ENCODE measurements at places on chromosomes 2 and 18.

DNA sequence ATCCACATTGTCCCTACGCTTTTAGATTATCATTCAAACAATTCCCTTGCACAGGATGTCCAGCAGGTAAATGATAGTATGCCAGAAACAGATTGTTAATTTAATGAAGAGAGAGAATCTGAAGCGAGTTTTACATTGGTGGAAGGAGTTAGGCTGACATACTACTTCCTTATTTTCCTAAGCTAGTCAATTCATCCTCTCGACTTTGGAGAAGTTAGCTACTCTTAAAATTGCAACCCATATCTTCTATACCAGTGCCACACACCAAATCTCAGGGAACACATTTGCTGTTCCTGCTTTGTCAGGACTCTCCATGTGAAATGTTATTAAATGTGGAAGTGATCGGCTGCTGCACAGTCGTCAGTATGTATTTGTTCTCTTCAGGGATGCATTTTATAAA is 249.2 kb downstream of the NAPG start:
- no peak for DNase-seq

GRCh38 chr2:128531856-128532255 is 213.2 kb upstream of the HS6ST1 start:
- no peak for DNase-seq

- peak; percentile 47 for DNase-seq
Observed at GRCh38 chr2:45171136-45171501, 161.9 kb upstream of the SIX2 start.

DNA sequence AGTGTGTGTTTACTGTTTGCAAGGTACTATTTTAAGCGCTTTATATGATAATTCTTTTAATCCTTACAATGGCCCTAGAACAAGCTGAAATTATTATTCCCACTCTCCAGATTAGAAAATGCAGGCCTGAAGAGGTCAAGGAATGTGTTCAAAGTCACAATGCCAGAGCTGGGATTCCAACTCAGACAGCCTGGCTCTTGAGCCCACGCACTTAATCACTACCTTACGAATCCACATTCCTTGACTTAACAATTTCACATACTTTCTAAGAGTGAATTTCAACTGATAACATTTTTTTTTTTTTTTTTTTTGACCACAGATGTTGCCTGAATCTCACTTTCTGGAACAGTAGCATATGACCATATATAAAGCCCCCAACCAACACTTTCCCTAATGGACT is 400.3 kb downstream of the NCKAP5 start:
- no peak for DNase-seq

- no peak for DNase-seq
Observed at GRCh38 chr2:14654835-14655282, 22.3 kb downstream of the LRATD1 start.

DNA sequence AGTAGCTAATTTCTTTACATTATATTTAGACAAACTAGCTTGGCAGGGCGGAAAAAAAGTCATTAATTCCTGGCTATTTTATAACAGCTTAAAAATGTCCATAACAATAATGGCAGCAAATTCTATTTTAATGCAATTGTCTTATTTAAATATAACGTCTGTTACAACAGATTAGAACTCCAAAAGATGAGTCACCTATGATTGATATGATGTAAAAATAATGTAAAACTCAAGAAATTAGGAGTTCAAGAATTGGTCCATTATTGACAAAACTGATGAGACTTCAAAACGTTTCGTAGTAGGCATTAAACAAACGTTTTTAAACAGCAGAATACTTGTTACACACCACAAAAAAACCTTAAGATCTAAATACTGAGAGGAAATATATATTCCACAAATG is 2.7 kb downstream of the XPO1 start:
- no peak for DNase-seq

- DNase-seq, result no peak
Observed at GRCh38 chr2:85718009-85718391, 23.8 kb downstream of the GNLY start.

GRCh38 chr2:66301022-66301766 is 133.7 kb upstream of the MEIS1 start:
- DNase-seq, result no peak

DNA sequence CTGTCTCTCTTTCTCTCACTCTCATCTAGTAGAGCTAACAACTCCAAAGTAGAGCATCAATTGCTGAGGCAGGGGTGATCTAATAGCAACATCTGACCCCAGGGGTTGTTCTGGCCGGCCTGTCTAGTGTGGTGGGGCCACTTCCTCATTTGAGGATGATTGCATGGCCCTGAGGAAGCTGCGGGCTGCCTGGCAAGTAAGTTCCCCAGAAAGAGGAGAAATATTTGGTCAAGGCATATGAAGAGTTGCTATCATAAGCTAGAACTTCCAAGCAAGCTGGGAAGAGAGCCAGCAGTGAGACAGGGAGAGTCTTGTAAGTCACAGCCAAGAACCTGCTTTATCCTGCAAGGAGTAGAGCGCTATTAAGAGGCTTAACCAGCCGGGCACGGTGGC is 50.8 kb upstream of the TMEM87B start:
- DNase-seq, result no peak

DNA sequence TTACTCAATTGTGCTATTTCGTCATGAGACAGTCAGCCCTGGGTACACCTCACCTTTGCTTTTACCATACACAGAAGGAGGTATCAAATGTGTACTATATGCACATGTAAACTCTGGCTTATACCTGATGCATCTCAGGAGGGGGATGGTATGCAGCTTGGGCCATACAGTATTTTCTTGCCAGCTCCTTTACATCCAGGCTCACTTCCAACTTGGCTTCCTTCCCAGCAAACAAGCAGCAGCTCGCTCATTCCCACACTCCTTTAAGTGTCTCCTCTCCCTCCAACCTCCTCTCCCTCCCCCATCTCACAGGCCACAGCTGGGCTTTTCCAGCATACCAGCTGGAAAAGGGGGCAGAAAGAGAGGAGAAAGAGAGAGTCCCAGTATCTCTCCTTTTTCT is 9.6 kb downstream of the MARCHF4 start:
- DNase-seq, result no peak

GRCh38 chr2:175523001-175523400 is 341.5 kb upstream of the ATP5MC3 start:
- DNase-seq, result no peak

DNA sequence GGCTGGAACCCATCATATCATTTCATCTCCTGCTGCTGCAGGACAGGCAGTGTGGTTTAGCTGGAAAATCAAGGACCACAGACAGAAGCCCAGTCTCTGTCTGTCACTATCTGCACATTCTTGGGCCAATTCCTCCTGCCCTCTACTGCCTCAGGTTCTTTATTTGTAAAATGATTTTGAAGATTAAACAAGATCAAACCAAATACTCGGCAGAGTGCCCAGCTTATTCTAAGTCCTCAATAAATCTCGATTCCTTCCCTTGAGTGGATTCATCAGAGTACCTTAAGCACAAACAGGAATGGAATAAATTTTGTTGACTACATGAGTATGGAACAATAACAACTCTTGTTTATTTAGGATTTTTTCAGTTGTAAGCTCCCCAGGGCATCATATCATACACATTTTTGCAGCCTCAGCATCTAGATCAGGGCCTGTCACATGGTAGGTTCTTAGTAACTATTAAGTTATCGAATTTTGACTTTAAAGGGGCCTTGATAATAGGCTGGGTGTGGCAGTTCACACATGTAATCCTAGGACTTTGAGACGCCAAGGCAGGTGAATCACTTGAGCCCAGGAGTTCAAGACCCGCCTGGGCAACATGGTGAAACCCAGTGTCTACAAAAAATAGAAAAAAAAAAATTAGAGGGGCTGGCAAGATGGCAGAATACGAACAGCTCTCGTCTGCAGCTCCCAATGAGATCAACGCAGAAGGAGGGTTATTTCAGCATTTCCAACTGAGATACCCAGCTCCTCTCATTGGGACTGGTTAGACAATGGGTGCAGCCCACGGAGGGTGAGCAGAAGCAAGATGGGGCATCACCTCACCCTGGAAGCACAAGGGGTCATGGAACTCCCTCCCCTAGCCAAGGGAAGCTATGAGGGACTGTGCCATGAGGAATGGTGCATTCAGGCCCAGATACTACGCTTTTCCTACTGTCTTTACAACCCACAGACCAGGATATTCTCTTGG is 11.1 kb downstream of the RHOB start:
- DNase-seq, result no peak

DNA sequence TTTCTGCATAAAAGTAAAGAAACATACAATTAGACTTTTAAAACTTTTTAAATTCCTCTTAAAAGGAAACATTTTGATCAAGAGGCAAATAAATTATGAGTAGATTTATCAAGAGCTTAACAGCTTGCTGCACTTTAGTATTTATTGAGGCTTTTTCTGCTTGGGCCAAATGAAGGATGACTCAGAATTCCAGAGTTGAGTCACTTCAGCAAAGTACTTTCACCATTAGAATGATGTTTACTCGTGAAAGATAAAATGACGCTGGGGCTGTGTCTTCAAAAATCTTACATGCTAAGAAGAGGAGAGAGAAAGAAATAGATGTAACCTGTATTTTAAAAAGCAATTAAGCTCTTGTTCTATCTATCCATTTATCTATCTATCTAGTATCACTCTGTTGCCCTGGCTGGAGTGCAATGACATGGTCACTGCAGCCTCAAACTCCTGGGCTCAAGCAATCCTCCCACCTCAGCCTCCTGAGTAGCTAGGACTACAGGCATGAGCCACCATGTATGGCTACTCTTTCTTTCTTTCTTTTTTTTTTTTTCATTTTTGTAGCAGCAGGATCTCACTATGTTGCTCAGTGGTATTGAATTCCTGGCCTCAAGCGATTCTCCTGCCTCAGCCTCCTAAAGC is 75.3 kb upstream of the RIOK3 start:
- DNase-seq, result no peak

GRCh38 chr2:50066873-50067272 is 912.6 kb upstream of the FSHR start:
- DNase-seq, result no peak

- DNase-seq, result no peak
Observed at GRCh38 chr18:57461652-57462269, 26.6 kb downstream of the ONECUT2 start.

- DNase-seq, result no peak
Observed at GRCh38 chr2:148533685-148534084, 110.9 kb upstream of the EPC2 start.

DNA sequence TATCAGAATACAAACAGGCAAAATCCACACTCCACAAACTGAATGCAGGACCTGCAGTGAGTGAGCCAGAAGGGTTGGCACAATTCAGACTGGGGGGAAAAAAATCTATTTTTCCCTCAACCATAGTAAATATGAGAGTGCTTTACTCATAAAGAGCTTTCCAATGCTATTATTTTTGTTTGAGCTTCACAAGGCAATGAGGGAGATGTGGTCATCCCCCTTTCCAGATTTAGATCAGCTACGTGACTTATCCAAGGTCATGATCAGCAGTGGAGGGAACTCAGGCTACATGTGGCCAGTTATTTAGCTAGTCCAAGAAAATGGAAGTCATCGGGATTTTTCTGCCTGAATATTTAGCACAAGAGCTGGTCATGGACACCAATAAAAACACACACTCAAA is 120.4 kb upstream of the KLF7 start:
- no peak for DNase-seq

GRCh38 chr2:234292205-234292961 is 204.5 kb downstream of the ARL4C start:
- no peak for DNase-seq

GRCh38 chr2:216881411-216881810 is 21.5 kb upstream of the TNP1 start:
- DNase-seq, result no peak

DNA sequence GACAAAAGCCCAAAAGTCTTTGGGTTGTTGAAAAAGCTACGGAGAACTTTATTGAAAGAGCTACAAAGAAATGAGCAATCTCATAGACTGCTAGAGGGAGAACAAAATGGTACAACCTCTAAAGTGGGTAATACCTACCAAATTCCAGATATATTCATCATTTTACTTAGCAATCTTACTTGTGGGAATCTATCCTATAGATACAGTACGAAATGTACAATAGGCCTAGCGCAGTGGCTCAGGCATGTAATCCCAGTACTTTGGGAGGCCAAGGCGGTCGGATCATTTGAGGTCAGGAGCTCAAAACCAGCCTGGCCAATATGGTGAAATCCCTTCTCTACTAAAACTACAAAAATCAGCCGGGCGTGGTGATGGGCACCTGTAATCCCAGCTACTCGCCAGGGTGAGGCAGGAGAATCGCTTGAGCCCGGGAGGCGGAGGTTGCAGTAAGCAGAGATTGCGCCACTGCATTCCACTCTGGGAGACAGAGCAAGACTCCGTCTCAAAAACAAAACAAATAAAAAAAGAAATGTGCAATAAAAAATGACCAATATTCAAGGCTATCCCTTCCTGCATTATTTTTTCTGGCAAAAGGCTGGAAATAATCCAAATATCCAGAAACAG is 10.1 kb downstream of the EXOC6B start:
- no peak for DNase-seq

- no peak for DNase-seq
Observed at GRCh38 chr2:201404699-201405280, 46.5 kb downstream of the TRAK2 start.

GRCh38 chr2:62717503-62718081 is 12.1 kb downstream of the EHBP1 start:
- DNase-seq, result no peak

- DNase-seq, result peak; percentile 65
Observed at GRCh38 chr18:62131301-62131909, 55.5 kb downstream of the PIGN start.

- DNase-seq, result peak; percentile 46
Observed at GRCh38 chr2:219689676-219690628, 62.5 kb downstream of the SLC4A3 start.

GRCh38 chr2:231554748-231555545 is 24.7 kb upstream of the NMUR1 start:
- DNase-seq, result no peak

DNA sequence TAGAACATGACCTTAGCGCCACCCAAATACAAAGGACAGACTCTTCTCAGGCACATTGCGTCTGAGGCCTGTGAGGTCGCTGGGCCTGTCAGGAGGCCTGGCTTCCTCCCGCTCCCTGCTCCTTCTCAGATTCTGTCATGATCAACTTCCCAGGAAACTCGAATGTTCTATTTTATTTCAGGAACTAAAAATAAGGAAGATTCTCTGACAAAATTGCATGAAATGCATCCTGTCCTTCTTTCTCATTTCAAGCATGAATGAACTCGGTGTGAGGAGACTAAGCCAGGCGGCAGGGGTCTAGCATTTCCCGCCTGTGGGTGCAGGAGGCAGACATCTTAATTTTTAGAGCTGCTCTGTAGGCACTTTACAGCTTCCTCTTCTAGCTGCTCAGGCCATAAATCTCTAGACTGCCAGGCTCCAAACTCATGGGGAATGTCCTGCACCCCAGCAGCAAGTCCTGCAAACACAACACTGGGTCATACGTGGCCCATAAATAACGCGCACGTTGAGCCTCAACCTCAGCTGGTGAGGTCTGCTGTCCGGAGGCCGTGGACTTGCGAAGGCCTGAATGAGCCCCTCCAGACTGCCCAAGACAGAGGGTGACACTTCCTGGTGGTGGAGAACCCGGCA is 109.7 kb upstream of the ZNF236 start:
- DNase-seq, result no peak

DNA sequence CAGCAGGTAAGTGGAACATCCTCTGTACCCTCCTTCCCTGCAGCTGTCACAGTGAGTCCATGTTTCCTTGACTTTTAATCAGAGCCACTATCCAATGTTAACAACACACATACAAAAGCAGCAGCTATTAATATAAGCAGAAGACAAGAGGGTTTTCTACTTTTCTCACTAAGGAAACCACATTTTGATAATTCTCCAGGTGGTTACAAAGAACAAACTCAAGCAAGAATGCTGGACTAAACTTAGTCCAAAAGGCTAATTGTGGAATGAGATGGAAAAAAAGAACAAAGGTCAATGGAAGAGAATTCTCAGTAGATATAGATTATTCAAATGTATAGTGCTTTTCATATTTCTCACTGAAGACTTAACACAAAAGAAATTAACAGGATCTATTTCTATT is 176.9 kb upstream of the SLC39A10 start:
- DNase-seq, result no peak

GRCh38 chr2:224850081-224850480 is 133.9 kb upstream of the CCDC195 start:
- DNase-seq, result no peak
